RWPE1 (cell line): ENCODE measurements at places on chromosomes 13 and 19.

DNA sequence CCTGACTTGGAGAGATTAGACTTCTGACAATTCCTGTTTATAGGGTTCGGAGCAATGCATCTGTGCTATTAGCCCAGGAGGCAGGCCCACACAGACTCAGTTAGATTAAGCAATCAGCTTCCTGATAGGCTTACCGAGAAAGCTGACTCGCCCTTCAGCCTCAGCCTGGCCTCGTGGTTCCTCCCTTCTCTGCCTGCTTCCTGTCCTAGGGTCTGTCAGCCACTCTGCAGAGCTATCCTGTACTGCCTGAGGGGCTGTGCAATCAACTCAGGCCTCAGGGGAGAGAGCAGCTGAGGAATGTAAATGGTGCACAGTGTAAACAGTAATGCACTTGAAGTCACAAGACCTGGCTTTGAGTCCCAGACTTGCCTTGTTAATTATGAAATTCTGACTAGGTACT is 30.7 kb downstream of the HTR2A start:
- peak; percentile 29 for DNase-seq

GRCh38 chr13:99067159-99067985 is 89.5 kb upstream of the DOCK9 start:
- DNase-seq: peak; percentile 84

- peak; percentile 75 for DNase-seq
Measured at GRCh38 chr19:51712461-51713081, 11.2 kb downstream of the HAS1 start.

- no peak for DNase-seq
Measured at GRCh38 chr19:11721681-11722080, 17.1 kb downstream of the ZNF823 start.

DNA sequence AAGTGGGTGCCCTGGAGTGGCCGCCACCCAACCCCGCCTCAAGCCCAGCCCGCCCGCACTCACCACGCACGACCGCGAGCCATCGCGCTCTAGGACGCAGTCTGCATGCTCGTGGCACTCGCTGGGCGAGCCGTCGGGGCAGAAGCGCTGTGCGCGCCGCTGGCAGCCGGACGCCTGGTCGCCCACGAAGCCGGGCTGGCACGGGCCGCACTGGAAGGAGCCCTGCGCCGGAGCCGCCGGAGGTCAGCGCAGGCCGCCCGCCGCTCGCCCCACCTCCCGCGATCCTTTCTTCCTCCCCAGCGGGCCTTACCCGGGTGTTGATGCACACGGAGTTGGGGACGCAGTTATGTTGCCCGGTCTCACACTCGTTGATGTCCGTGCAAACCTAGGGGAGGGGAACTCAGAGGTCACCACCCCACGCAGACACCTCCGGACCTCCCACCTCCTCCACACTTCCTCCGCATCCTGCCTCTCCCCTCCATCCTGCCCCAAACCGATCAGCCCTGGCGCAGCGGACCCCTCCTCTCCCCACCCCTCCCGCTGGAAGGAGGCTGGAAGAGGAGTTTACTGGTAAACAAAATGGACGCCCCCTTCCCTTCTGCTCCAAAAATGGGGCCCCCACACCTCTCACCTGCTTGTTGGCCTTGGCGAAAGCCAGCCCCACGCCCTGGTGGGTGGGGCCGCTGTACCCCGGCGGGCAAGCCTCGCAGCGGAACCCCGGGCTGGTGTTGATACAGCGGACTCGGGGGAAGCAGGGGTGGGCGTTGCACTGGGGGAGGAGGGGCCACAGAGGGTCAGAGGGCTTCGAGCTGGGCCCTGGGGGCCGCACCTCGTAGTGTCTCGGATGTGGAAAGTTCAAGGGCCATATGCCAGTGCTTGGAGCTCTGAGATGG is 2.3 kb downstream of the COMP start:
- no peak for DNase-seq

DNA sequence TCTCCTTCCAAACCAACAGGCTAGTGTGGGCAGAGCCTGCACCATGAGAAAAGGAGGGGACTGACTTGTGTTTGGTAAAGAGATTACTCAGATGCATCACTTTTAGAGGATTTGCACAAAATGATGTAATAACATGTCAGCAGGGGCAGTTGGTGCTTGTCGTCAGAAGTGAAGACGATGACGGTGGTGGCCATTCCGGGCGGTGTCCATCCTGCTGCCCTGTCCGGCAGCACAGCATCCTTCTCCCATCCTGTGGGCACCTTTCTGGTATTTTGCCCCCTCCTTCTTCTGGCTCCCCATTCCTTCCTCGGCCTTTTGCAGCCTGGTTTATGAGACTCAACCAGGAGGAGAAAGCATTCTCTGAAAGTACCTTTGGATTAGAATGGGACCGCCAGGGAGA is 160.1 kb downstream of the TEX29 start:
- DNase-seq: no peak

- DNase-seq: no peak
Measured at GRCh38 chr13:35784286-35784951, 307.9 kb upstream of the MAB21L1 start.

- DNase-seq: peak; percentile 81
Measured at GRCh38 chr13:30739761-30740642, 4.7 kb downstream of the ALOX5AP start.

- peak; percentile 70 for DNase-seq
Measured at GRCh38 chr13:95834134-95834765, 157.3 kb downstream of the DNAJC3 start.

- no peak for DNase-seq
Measured at GRCh38 chr13:112838842-112839117, 130.2 kb upstream of the MCF2L start.

DNA sequence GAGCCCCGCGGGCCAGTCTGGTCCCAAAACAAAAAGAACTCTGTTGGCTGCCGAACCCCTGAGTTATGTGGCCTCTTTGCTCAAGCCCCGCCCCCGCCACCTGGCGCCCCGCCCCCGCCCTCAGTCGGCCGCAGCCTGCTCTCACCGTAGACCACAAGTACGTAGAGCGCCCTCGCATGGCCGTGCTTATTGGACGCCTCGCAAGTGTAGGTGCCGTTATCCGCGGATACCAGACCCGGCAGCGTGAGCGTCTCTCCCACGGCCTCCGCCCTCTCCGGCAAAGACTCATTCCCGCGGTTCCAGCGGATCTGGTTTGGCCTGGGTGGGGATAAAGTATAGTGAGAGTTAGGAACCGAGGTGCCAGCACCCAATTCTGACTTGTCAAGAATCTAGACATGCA is 5.5 kb upstream of the ZNF428 start:
- DNase-seq: no peak

- no peak for DNase-seq
Measured at GRCh38 chr19:51203916-51204315, 21.0 kb upstream of the CD33 start.

DNA sequence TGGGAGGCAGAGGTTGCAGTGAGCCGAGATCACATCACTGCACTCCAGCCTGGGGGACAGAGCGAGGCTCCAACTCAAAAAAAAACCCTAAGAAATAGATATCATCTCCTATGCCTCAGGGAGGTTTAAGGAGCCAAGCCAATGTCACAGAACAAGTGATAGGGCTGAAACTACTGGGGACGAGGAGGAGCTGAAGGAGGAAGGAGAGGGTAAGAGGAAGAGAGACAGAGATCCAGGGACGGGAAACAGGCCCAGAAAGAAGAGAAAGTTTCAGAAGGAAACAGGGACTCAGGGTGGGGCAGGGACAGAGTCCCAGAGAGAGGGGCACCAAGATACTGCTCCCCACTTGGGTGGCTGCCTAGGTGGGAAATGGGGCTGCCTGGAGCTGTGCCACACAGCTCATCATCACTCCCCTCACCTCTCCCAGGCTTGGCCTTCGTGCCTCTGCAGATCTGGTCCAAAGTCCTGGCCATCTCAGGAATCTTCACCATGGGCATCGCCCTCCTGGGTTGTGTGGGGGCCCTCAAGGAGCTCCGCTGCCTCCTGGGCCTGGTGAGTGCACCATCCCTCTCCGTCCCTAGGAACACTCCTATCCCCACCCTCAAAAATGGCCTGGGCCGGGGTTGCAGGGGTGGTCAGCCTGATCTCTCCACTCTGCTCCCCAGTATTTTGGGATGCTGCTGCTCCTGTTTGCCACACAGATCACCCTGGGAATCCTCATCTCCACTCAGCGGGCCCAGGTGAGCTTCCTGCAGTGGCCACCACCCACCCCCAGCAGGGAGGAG is 1.5 kb downstream of the CD37 start:
- no peak for DNase-seq

DNA sequence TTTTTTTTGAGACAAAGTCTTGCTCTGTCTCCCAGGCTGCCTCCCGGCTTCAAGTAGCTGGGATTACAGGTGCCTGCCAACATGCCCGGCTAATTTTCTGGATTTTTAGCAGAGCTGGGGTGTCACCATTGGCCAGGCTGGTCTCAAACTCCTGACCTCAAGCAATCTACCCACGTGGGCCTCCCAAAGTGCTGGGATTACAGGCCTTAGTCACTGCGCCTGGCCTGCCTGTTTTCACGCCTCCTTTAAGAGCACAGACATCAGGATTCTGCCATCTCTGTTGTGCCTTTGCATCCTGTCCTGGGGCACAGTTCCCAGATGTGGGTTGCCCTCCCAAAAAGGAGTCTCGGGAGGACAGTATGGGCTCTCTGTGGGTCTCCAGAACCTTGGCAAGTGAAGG is 2.5 kb upstream of the PRAM1 start:
- no peak for DNase-seq

DNA sequence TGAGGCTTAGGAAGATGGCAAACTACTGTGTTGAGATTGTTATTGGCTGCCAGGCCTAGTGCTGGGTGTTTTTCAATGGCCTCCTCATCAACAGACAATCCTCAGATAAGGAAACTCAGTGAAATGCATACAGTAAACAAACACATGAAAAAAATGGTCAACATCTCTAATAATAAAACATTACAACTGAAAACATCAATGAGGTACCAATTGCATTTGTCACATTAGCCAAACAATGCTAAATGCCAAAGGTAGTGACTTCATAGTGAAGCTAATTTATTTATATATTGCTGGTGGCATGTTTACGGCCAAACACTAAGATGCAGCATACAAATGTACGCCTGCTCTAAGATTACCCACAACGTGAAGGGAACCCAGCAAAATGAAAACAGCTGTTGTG is 224.0 kb upstream of the UBL3 start:
- DNase-seq: no peak

DNA sequence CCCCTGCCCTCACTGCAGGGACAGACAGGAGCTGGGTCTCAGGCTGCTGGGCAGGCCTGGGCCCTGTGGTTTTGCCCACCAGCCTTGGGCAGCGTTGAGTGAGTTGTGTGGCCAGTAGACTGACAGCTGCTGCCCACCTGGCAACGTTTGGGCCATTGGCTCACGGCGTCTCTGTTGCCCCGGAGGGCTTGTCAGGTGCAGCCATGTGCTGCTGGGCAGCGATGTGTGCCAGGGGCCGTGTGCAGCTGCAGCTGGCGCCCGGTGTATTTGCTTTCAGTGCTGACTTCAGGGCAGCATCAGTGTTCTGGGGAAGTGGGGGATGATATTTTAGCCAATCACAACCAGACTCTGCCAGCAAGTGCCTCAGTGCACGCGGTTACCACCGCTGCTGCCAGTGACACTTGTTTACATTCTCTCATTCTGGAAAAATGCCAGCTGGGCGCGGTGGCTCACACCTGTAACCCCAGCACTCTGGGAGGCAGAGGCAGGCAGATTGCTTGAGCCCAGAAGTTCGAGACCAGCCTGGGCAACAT is 10.6 kb downstream of the FZR1 start:
- no peak for DNase-seq

GRCh38 chr19:38384209-38385027 is 3.4 kb downstream of the GGN start:
- no peak for DNase-seq

DNA sequence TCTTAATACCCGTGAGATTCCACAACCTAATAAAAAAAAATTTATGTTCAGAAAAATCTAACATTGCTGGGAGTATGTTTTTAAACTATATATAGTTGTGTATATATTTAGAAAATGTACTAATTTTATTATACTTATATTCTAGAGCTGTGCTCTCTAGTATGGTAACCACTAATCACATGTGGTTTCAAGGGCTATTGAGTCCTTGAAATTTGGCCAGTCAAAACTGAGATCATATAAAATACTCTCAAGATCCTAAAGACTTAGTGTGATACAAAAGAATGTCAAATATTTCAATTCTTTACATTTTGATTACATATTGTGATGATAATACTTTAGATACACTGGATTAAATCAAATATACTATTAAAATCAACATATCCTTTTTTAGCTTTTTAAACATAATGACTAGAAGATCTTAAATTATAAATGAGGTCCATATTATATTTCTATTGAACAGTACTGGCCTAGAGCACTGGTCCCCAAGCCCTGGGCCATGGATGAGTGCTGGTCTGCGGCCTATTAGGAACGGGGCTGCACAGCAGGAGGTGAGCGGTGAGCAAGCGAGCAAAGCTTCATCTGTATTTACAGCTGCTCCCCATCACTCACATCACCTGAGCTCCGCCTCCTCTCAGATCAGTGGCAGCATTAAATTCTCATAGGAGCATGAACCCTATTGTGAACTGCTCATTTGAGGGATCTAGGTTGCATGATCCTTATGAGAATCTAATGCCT is 176.5 kb upstream of the NBEA start:
- no peak for DNase-seq

DNA sequence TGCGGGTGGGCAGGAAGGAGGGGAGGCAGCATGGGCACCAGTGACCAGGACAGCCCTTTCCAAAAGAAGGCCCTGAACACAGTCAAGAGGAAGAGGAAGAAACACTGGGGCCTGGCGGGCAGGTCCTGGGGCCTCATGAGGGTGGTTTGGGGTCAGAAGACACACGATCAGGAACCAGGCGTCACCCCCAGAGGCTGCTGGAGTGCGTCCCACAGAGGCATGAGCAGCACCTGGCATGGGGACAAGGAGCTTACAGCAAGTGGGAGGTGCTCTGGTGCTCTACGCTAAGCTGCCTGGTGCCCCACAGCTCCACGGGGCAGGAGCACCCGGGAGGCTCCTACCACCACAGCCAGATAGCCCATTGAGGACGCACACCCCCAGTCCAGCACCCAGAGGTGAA is 20.0 kb downstream of the ELL start:
- DNase-seq: no peak

DNA sequence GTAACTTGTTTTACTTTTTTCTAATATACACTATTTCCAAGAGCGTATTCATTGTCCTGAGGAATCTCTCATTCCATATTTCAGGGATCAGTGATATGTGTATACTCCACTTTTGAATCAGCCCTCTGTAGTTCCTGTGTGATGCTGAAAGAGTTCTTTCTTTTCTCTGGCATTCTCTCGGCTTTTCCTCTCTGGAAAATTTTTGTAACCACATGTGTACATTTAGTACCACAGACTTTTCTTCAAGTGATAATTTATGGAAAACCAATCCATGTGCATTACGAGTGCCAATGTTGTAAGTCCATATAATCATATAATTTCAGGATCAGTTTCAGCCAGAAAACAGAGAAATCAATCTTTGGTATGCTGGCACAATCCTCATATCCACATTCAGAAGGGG is 102.2 kb upstream of the MBNL2 start:
- DNase-seq: no peak

DNA sequence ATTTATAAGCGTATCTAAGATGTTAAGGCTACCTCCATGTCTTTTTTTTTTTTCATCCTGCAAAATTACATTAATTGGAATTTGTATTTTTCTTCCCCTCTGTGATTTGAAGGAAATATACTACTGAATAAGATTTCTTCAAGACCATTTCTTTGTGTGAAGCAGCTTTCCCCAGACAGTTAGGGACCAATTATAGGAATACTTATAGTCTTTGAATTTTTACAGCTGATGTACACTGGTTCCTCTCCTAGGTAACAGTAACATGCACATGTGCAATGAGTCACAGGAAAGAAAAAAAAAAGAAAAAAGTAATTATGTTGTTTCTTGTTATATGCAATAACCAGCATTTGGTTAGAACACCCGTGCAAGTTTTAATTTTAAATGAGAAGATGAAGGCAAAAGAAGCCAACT is 82.0 kb downstream of the PCDH9 start:
- peak; percentile 15 for DNase-seq
